ENCODE measurements at places on chromosomes 3 and 15.

DNA sequence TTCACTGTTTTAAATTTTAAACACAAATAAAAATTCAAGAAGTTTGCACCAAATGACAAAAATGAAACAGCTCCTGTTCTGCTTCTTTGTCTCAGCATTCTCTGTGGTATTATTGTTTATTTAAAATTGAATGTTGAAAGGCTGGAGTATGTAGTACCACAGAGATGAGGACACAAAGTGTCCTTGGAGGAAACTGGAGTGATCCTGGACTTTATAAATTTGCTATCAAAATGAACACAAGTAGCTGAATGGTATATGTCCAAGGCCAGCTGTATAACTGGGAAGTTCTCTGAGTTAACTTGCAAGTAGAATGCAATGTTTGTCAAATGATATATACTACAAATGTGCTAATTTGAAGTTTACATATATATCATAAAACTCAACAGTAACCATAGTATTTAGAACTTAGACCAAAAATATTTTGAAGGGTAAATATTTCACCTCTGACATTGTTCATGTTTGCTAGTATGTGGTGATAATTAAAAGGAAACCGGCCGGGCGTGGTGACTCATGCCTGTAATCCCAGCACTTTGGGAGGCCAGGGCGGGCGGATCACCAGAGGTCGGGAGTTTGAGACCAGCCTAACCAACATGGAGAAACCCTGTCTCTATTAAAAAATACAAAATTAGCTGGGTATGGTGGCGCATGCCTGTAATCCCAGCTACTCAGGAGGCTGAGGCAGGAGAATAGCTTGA is 12.3 kb downstream of the BTLA start:
- no peak for DNase-seq

DNA sequence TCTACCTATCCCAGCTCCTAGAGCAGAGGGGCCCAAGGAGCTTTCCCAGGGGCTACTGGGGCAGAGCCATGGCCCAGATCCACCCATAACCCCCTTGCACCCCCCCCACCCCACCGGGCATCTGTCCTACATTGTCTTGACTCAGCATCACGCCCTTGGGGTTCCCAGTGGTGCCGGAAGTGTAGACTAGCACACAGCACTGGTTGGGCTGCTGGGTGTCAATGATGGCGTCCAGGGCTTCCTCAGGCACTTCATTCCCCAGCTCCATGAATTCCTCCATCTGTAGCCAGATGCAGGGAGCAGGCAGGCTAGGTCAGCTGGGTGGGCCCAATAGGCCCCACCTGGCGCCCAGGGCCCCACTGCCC is 33.2 kb downstream of the IDH3A start:
- DNase-seq = peak; percentile 49

DNA sequence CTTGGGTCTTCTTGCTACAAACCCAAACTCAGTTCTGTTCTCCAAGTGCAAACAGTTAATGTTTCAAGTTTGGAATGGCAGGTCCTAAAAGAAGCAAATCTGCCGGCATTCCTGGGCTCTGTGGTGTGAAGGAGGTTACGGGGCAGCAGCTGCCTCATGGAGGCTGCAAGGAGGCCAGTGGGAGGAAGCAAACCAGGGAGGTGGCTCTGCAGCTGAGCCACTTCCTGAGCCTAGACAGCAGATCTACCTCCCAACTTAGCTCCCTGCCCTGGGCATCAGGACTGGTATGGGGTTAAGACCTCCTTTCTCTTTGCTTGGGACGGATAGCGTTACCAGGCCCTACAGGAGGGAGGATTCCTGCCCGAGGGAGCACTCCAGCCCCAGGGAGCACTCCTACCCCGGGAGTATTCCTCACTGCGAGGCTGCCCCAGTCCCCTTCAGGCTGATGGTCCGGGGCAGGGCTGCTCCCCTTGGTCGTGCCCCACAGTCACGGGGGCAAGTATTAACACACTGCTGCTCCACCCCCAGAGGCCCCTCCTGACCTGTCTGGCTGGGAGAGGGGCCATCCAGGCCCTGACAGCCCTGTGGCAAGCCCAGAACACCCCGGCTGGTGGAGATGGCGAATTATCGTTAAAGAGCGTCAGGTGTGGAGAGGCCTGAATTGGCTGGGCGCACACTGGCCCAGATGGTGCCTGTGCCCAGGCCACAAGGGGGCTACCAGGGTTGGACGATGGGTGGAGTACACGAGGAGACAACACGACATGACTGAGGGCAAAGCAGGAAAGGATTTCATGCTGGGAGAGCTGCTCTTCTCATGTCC is 129.9 kb downstream of the ATP10A start:
- peak; percentile 72 for DNase-seq

DNA sequence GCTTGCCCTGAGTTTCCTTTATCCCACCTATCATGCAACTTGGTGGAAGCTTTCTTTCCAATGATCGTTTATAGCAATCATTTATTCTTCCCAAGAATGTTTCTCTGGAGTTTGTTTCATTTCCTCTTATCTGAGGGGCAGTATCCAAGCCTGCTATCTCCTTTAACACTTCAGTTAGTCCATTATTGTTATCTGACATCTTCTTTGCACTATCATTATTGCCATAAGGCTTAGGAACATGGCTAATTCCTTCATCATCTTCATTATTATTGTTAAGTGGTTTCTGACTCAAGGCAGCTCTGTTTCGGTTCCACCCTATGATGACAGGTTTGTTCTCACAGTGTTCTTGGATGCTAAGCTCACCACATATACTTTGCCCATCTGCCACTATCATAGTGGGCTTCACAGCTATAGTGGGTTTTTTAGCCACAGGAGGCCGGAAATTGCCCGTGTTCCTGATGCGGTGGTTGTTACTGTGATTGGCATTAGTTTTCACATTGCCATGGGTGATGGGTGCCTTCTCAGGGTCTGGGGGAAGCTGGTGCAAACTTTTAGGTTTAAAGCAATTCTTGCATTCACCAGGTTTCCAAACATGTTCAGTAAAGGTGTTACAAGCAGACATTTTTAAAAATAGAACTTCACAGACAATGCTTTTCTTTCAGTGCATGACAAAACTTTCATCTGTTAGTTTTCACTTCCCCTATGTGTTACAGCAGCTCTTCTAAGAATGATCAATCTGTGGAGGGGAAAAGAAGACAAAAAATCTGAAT is 110.6 kb upstream of the TSPAN3 start:
- DNase-seq = no peak

DNA sequence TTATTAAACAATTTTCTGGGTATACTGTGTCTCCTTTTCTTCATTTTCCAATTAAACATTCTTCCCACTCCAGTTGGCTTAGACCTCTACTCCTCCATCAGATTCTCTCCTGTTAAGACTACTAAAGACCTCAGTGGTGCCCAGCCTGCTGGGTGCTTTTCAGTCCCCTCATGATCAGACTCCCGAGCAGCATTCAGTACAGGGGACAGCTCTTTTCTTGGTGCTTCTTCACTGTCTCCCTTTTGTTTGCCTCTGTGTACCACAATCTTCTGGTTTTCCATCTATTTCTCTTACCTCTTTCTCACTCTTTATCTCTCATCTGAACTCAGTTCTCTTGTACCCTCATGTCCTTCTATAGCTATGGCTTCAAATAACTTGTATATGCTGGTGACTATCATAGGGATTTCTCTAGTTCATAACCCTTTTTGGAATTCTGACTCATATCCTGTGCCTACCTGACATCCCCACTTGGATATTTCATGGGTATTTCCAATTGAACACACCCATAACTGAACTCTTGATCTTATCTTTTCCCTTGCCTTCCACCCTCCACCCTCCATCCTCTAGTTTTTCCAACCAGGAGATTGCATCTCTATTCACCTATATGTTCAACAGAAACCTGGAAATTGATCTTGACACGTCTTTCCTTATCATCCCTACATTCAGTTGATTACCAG is 55.6 kb upstream of the ABHD10 start:
- DNase-seq = no peak

DNA sequence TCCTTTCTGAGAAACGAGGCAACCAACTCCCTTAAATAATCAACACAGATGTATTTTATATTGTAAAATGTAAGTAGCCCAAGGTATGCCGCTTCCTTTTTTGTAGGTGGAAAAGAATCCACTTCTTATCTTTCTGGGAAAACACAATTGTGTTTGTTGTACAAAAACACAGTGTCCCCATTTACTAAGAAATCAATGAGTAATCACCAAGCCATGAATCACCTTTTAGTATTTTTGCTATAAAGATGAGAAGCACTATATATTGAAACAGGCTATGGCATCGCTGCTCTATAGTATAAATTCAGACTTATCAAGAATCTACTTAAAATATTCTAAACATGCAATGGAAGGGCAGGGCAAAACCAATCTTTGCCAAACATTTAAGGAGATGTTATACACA is 104.0 kb downstream of the TNIK start:
- DNase-seq = no peak

Data from osteocyte (in vitro differentiated cells).